ENCODE measurements at places on chromosomes 5 and 9.

- no peak for DNase-seq
Measured at GRCh38 chr5:91059409-91059808, 323.7 kb downstream of the ARRDC3 start.

- DNase-seq = no peak
Measured at GRCh38 chr5:97968346-97968745, 785.3 kb upstream of the RIOK2 start.

DNA sequence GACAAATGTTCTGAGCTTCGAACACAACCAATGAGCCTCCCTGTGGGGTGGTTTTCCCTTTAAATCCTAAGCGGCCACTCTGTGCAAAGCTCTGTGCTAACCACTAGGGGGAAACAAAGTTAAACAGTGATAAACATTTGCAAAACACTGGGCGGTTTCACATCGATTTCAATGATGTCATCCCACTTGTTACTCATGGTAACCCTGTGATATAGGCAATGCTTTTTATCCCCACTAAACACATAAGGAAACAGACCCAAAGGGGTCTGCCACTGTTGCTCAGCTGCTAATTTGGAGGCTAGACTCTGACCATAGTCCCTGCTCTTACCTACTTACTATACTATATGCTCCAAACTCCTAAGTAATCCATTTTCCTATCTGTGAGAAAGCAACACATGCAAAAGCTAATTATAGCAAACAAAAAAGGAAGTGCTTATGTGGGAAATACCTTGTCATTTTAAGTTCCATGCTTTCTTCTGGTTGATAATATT, 57.3 kb downstream of the PTPN3 start:
- peak; percentile 18 for DNase-seq

DNA sequence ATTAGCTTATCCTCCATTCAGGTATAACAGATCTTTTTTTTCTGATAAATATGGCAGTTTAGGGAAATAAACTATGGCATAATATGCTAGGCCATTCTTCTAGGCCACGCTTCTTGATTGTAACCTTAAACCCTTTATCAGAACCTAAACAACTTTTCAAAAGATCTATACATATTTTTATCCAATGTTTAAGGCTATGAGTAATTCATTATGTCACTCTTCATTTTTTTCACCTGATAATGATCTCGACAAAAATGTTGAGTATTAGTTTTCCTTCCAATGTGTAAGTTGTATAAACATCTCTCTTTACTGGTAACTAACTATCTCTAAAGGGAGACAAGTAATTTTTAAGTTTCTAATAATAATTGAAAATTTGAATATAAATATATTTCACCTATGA, 2.4 kb upstream of the PCDHB4 start:
- DNase-seq = no peak

DNA sequence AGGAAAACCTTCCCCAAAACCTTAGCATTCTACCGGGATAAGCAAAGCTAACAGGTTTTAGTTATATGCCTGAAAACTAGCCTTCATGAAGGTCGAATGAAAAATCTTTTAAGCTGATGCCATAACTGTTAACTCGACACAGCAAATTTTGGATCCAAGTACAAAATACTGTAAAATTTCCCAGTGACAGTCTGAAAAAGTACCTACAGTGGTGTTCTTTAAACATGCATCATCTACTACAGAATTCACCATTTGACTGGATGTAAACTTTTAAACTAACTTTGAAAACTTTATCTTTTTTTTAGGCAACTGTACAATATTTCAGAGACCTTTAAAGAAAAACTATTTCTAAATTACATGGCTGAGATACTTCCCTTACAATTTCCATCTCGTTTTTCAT, 791 bp downstream of the RAPGEF6 start:
- no peak for DNase-seq

GRCh38 chr5:5316334-5316733, 106.1 kb upstream of the ICE1 start:
- no peak for DNase-seq

- no peak for DNase-seq
Measured at GRCh38 chr5:111839438-111839837, 82.4 kb upstream of the NREP start.

- no peak for DNase-seq
Measured at GRCh38 chr9:16099732-16100536, 547.1 kb downstream of the CCDC171 start.

- no peak for DNase-seq
Measured at GRCh38 chr9:22216730-22217172, 207.6 kb upstream of the CDKN2B start.

DNA sequence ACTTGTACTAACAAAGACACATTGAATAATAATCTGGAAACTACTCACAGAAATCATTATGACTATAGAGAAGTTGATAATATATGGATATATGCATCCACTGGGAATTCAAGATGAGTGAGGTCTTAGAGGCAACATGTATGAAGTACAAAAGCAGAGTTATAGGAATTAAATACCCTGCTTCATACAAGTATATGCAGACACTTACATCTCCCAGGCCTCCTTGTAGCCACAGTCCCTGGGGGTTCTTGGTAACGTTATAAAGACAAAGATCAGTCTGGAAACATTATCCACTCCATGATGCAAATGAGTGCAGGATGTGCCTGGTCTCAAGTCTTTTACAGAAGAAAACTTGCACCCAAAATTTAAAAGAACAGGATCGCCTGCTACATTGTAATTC, 92.4 kb upstream of the ANXA1 start:
- no peak for DNase-seq

- no peak for DNase-seq
Measured at GRCh38 chr5:170151097-170151831, 45.6 kb downstream of the FOXI1 start.

GRCh38 chr5:146852089-146852488, 26.5 kb downstream of the PPP2R2B start:
- no peak for DNase-seq

DNA sequence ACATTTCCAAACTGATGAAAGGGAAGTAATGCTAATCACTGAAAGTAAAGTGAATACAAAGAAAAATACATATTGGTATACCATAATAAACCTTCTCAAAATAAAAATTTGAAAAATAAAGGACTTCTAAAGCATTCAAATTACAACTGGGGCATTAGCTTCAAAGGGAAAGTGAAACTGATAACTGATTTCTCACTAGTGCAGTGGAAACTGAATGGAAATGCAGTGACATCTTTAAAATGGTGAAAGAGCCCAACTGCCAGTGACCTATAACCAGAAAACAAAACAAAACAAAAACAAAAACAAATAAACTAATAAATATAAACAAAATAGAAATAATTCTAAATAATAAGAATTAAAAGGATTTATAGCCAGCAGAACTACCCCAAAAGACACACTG, 297.5 kb upstream of the GRIN3A start:
- no peak for DNase-seq

GRCh38 chr9:107229241-107229741, 53.8 kb upstream of the RAD23B start:
- no peak for DNase-seq

DNA sequence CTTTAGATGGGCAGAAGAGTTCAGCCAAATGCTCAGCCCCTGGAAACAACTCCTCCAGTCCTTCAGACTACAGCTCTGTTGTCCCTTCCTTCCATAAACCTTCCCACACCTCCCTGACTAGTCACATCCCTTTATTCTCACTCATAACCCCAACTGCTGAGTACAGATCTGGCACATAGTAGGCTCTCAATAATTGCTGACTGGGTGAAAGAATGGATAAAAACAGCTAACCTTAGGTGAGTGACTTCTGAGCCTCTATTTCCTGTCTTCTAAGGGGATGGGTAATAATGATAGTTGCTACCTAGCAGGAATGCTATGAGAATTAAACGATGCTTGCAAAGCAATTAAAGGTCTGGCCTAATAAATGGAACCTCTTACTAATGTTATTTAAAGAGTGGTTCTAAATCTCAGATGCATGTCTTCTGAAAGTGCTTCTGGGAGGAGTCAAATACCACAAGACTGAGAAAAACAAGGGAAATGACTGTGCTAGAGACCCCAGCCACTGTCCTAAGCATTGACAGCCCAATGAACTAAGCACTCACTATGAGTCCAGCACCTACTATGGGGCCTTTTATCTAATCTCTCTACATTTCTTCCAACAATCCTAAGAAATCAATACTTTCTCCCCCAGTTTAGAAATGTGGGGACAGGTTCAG, 2.5 kb upstream of the NR6A1 start:
- no peak for DNase-seq

DNA sequence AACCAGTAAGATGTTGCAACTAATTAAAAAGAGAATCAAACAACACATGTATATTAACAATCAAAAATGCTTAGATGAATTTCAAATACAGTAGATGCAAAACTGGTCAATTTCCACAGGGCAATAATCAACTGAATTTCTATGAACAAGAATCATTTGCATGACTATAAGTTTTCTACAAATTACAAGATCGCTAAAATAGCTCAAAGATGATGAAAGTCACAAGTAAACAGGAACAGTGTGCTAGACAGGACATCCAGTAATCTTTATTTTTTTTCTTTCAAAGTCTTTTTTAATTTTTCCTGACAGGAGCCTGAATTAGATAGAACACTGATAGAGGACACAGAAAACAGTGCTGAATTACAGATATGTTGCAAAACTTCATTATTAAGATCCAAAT, 608.2 kb upstream of the DAB2 start:
- no peak for DNase-seq

- no peak for DNase-seq
Measured at GRCh38 chr9:24487946-24488345, 57.8 kb downstream of the IZUMO3 start.

DNA sequence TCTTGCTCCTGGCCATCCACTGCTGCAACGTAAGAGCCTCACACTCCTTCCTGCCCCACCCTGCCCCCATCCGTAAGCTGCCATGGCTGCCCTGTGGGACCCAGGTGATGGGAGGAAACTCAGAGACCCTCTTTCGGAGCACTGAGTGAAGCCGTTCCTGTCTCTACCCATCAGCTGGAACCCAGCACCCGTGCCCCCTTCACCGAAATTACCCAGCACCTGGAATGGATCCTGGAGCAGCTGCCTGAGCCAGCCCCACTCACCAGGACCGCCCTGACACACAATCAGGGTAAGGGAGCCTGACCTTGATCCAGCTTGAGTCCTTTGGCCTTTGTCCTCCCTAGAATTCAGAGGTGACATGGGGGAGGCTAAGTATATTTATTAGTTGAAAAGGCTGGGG, 3.2 kb downstream of the TESK1 start:
- no peak for DNase-seq

GRCh38 chr9:85168412-85168811, 498.9 kb downstream of the NTRK2 start:
- DNase-seq = no peak

- no peak for DNase-seq
Measured at GRCh38 chr5:3535414-3536211, 60.0 kb upstream of the IRX1 start.

GRCh38 chr5:76256116-76256889, 146.8 kb upstream of the IQGAP2 start:
- peak; percentile 80 for DNase-seq

DNA sequence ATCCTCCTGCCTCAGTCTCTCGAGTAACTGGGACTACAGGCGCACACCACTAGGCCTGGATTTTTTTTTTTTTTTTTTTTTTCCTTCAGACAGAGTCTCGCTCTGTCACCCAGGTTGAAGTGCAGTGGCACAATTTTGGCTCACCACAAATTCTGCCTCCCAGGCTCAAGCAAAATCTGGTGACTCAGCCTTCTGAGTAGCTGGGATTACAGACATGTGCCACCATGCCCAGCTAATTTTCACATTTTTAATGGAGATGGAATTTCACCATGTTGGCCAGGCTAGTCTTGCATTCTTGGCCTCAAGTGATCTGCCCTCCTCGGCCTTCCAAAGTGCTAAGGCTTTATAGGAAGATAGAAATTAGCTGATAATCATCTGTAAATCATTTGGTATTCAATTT, 43.9 kb downstream of the NSA2 start:
- DNase-seq = no peak

DNA sequence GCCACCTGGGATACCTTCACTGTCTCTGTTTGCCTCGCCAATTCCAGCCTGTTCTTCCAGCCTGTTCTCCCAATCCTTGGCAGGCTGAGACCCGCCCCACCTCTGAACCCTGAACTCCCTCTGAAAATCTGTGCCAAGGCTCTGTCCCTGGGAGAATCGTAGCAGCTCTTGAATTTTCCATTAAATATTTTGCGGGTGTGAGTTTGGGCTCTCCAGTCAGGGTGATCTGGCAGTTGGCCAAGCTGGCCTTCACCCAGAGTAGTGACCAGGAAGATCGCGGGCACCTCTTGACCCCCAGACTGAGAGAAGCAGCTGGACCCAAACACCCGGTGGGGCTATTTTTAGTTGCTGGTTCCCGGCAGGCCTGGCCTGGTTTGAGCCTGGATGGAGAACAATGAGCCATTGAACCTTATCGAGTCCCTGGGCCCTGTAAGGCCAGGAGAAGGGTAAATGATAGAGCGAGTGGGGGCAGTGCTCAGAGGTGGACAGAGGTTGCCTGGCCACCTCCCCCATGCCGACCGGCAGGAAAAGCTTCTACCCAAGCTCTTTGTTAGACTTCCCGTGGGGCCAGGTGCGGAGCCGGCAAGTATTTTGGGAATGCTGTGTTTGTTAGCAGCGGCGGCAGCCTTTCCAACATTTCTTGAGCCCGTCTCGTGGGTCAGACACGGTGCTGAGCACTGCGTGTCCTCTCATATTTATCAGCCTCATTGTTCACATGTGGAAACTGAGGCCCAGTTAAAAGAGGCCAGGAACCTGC, 146.2 kb downstream of the RGS3 start:
- DNase-seq = no peak

- no peak for DNase-seq
Measured at GRCh38 chr9:133971121-133971951, 20.8 kb downstream of the VAV2 start.

DNA sequence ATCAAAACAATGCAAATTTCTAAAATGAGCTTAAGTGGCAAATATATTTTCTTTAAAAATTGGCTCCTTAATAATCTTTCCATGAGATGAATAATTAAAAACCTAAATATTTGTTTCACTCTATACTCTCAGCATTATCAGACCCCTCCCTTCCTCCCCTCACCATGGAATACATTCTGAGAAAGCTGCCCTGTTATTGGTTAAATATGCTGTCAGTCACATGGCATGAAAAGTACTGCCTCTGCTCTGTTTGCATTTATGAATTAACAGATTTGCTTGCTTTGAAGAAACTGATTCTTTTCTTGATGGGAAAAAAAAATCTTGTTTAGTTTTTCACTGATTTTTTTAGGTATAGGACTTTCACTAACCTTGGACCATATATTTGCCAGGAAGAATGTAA, 17.0 kb upstream of the RPS23 start:
- DNase-seq = no peak

- DNase-seq = no peak
Measured at GRCh38 chr5:14229181-14229580, 86.0 kb downstream of the TRIO start.

DNA sequence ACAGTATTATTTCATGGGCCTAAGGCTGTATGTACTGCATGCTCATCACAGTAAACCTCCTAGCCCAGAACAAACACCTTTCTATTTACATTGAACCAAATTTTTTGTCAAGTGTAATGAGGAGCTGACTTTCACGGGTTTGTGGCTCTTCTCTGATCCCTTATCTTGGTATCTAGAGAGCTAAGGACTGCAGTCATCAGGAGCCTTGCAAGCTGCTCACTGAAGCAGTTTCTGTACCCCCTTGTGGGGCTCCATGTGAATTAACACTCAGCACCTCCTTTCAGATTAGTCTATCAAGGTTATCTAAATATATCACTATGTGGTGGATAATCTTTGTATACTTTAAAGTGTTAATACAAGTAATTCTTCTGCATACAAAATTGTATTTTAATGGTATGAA, 108.2 kb downstream of the AUH start:
- DNase-seq = no peak
